Coronary artery (tissue), 2 donors: ENCODE measurements at places on chromosomes 11 and 22.
A peak's percentile ranks its signal among the peaks of the same experiment; 100 is the strongest.

GRCh38 chr22:28983788-28984441, 77.7 kb downstream of the C22orf31 start:
- no peak for DNase-seq

DNA sequence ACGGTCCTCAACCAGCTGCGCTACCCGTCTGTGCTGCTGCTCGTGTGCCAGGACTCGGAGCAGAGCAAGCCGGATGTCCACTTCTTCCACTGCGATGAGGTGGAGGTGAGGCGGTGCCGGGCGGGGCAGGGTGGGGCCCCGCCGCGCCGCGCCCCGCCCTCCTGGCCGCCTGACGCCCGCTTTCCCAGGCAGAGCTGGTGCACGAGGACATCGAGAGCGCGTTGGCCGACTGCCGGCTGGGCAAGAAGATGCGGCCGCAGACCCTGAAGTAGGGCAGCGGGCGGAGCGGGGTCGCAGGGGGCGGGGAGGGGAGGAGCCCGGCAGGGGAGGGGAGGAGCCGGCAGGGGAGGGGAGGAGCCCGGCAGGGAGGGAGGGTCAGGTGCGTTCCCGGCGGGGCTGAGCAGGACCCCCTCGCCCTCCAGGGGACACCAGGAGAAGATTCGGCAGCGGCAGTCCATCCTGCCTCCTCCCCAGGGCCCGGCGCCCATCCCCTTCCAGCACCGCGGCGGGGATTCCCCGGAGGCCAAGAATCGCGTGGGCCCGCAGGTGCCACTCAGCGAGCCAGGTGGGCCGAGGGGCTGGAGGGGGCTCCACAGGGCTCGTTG, 14.7 kb downstream of the EPS8L2 start:
- DNase-seq = no peak

DNA sequence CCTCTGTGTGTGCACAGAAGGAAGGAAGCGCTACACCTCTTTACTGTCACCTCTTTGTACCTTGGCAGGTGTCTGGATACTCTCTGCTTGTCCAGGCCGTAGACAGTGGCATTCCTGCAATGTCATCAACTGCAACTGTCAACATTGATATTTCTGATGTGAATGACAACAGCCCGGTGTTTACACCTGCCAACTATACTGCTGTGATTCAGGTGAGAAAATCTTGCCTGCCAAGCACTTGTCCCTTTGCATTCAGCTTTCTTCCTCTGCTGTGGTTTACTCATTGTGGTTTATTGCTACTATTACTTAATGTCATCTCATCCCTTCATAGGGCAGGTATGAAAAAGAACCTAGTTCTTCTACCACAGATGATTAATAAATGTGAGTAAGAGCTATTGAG, 131.9 kb upstream of the MTNR1B start:
- no peak for DNase-seq

GRCh38 chr11:8987446-8987845, 16.4 kb downstream of the NRIP3 start:
- DNase-seq = no peak

- DNase-seq = no peak
Observed at GRCh38 chr11:44606472-44606871, 41.0 kb downstream of the CD82 start.

DNA sequence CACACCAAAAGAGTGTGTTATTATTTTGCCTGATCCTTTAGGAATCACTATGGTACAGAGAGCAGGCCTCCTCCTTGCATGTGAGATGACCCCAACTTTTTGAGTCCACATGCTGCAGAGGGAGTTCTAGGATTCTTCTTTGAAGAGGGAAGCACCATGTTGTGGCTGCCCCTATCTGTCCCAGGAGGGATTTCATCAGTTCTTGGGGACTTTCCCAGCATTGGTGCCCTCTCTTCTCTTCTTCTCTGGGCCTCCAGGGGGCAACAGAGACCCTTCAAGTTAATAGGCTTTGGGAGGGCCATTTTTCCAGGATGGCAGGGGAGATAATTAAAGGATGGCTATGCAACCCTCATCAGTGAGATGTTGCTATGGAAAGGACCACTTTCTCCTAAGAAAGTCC, 3.6 kb downstream of the MMP1 start:
- DNase-seq = no peak

GRCh38 chr11:117175104-117175503, 3.4 kb upstream of the SIDT2 start:
- no peak for DNase-seq

GRCh38 chr11:125322289-125322688, 157.7 kb downstream of the PKNOX2 start:
- peak; percentile 54 for DNase-seq

DNA sequence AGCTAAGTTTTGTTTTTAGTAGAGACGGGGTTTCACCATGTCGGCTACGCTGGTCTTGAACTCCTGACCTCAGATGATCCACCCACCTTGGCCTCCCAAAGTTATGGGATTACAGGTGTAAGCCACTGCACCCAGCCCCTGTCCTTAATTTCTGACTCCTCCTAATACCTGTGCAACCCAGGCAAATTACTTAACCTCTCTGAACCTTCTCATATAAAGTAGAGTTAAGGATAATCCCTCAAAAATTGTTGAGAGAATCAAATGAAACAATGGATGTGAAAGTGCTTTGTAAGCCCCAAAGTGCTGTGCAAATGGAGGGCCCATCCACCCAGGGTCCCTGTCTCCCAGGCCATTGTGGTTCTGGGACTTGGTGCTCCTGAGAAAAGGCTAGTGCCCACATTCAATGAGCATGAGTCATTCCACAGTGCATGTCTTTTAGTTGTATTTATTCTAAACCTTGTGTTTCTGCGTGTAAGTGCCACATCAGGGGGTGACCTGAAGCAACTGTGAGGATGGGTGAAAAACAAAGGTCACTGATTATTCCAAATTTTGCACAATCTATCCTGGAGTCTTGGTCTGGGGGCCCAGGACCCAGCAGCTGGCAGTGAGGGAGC, 61.4 kb upstream of the PTPRJ start:
- DNase-seq = no peak

DNA sequence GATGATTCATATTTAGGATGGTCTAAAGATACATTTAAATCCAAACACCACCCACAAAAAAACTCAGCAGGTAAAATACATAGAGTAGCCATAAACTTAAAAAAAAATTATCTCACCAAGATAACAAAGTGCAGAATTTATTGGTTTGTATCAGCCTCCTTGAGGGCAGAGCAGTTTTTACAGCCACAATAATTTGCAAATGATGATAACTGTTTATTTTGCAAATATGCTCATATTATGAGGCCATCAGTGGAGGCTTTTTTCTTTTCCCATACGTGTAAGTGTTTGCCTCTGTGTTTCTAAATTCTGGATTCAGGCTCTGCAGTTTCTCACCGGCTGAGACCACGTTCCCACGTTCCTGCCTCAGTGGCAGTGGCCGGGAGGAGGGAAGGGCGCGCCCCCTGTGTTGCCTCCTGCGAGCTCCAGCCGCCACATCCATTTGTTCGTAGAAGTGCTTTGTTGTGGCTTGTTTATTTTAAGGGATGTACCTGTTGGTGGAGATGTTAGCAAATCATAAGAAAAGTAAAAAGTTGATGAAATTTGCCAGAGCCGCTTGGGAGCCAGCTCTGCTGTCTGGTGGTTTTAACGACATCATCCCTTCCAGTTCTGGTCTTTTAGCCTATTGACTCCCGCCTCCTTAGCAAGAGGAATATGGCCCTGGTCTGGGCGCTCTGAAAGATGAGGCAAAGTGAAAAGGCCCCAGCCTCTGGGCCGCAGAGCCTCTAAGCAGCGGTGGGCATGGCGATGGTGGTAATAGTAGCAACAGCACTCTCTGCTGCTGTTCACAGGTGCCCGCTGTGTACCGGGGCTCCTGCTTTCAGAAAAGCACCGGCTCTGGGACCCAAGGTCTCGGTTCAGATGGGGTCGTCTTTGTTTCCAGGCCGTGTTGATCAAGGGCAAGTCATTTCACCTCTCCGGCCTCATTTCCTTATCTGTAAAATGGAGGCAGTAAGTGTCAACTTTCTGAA, 66.7 kb upstream of the PPARA start:
- DNase-seq = peak; percentile 70

DNA sequence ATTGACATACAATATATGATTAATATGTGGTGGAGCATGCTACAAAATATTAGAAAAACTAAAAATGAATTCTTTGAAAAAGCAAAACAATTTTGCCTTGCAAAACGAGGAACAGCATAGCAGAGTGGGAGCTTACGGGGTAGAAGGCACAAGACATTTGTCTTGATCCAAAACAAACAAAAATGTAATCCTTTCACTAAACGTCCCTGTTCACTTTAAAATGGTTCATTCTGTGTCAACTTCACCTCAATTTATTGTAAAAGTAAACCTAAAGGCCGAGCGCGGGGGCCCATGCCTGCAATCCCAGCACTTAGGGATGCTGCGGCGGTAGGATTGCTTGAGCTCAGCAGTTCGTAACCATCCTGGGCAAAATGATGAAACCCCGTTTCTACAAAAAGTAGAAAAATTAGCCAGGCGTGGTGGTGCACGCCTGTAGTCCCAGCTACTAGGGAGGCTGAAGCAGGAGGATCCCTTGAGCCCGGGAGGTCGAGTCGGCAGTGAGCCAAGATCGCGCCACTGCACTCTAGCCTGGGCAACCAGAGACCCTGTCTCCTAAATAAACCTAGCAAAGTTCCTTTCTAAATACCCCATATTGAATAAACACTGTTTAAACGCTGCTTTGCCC, 2.0 kb downstream of the PRDM10 start:
- DNase-seq = no peak

GRCh38 chr22:40694411-40694810, 15.1 kb downstream of the MCHR1 start:
- no peak for DNase-seq

- no peak for DNase-seq
Observed at GRCh38 chr22:37816543-37817180, 6.5 kb upstream of the GALR3 start.

GRCh38 chr11:830295-831117, 2.2 kb upstream of the CD151 start:
- DNase-seq = no peak

DNA sequence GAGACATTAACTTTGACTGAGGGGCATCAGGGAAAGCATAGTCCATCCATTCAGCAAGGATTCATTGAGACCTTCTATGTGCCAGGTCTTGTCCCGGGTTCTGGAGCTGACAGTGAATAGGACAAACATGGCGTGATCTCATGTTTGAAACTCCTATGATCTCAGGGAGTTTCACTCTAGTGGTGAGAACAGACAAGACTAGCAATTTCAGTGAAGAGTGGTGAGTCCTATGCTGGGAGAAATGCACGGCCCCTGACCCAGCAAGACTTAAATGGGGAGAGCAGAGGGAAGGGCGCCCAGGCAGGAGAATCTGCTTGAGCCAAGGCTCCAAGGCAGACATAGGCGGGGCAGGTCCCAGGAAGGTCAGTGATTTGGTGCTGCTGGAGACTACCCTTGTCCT, 155.7 kb downstream of the CEP164 start:
- DNase-seq = no peak

DNA sequence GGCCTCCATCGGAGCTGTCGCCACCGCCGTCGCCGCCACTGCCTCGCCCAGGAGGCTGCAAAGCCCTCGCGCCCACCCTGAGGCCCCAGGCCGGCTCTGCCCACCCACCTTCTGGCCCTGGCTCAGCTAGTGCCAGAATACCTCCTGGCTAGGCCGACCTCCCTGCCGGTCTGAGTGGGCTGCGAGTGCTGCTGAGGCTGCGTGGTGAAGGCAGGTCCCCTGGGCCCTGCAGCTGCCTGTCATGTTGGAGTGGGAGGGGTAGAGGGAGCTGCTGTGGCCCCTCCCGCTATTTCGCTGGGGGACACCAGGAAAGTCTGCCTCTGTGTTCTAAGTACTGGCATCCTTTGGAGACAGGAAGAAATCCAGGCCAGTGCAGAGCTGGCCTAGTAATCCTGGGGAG, 34.2 kb downstream of the LRRC10B start:
- DNase-seq = no peak
